WTC11 (cell line): ENCODE measurements at places on chromosomes 12 and 14. TPM values are rescaled to one million over a fixed set of nuclear protein-coding genes. Genes with fewer than 3 reads are reported as not detected.

Gene METTL25
- 6.3 to 8.0 TPM (median 7.2 TPM) in 3 replicates for total RNA-seq

Gene NXPH4
- total RNA-seq, result 3.7 to 4.9 TPM (median 4.4 TPM) in 3 replicates

Gene KRT75
- not detected in 3 replicates for total RNA-seq

DNA sequence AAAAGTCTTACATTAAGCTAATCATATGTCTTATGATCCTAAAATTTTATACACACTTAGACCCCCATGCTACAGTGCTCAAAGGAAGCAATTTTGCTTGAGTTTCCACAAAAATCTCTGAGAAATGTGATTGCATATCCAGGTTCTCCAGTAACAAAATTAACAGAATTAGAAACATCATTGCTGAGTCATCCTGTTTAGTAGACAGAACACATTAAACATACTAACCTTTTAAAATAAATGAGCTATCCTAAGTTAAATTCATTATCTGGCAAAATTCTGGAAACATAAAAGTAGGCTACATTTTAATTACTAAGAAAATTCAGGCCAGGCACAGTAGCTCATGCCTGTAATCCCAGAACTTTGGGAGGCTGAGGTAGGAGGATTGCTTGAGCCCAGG lies 94.7 kb downstream of the DENND5B start:
- DNase-seq, result no peak

GRCh38 chr14:54818201-54819133 lies 84.2 kb downstream of the GCH1 start:
- DNase-seq, result no peak
